MV-4-11 (cell line): ENCODE measurements at places on chromosomes 2 and 18.

DNA sequence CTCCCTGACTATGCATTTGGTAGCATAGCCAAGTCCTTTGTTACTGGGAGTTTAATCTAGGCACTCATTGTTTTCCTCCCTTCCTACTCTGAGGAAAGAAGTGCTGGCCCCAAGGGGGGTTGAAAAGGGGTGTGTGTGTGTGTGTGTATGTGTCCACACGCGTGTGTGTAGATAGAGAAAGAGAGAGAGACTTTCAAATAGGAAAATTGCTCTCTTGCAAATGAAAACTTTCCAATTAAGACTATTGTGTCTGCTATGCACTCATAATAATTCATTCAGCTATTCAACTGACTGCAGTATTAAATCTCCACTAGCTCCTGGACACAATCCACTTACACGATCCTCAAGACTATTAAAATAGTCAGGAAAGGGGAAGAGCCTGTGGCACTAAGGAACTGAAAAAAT lies 92.9 kb upstream of the CSRNP3 start:
- DNase-seq, result no peak

DNA sequence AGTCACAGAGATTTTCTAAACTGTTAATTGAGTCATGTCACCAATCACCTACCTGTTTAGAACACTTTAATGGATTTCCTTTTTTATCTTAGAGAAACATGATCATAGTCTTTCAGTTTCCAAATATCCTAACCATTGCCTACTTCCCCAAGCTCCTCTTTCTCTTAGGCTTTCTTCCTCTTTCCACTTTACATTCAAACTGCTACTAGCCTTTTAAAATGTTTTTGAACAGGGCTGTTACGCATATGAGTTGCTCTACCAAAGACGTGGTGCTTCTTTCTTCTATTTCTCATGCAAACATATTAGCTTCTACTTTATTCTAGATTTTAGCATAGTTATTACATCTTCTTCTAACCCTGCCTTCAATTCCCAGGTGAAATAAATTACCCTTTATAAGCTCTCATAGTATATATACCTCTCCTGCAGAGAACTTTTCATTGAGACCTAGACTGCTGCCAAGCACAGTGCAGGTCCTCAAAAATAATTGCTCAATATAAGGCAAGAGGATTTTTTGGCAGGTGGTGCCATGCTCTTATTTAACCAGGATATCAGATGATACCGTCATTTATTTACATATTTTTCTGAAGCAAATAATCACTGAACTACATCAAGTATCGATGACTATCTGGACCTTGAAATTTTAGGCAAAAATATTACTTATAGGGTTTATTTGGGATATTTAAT lies 937.1 kb downstream of the TSN start:
- peak; percentile 79 for DNase-seq

DNA sequence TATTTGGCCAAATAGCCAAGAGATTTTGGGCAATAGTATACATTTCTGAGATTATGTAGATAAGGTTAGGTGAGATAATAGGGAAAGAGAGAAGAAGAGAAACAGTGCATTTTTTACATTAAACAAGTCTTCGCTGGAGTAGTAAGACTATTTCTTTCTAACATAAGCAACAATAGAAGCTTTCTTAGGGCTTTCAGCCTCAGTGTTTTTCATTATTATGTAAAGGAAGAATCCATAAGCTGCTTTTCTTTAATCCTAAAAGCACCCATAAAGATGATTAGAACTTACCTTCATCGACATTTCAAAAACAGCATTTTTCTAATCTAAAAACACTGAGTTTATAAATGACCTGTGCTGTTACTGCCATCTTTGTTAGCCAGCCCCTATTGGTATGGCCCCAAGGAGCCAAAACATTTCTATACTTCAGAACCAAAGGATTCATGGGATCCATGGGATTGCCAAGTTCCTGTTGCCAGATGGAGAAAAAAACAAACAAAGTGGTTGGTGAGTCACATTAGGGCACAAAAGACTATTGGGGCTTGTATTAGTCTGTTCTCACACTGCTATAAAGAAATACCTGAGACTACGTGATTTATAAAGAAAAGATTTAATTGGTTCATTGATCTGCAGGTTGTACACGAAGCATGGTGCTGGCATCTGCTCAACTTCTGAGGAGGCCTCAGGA lies 88.2 kb downstream of the SCG2 start:
- no peak for DNase-seq

DNA sequence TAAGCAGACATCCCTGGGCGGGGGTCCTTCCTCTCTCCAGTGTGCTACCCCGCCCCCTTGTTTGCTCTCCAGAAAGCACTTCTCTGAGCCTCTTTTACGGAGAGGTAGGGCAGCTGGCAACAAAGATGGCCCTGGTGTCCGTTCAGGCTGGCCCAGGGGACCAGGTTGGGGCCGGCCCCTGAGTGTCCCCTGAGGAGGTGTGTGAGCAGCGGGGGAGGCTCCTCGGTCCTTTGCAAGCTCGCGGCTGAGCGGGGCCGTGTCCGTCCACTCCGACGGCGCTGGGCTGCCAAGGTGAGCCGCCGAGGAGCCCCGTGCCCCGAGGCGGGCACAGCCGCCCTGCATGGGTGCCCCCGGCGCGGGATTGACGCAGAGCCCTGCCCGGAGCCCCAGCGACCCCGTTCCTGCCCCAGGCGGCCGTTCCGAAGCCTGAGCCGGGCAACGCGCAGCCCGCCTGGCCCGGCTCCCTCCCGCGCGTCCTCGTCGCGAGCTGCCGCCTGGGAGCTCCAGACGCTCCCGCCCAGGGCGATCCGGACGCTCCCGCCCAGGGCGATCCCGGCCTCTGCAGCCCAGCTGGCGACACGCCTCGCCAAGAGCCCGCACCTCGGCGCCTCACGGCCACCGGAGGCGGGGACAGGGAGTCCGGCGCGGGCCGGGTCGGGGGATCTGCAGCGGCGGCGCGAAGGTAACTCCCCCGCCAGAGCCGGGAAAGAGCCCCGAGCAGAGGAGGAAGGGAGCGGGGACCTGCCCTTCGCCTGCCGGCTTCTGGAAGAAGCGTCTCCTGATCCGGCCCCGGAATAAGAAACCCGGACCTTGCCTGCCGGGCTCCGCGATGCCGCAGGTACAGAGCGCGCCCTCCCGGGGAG lies at the start of gene PROKR1:
Gene PROKR1 (plus strand): TSS at position 569 of the 863 bp plus-strand sequence. CDS start 2,243 bp downstream, outside the sequence.
- DNase-seq, result no peak

GRCh38 chr2:135664623-135665068 lies 77.0 kb upstream of the UBXN4 start:
- no peak for DNase-seq

GRCh38 chr2:725468-725867 lies 48.3 kb upstream of the TMEM18 start:
- DNase-seq, result peak; percentile 3

GRCh38 chr2:130894326-130894942 lies 57.7 kb downstream of the ARHGEF4 start:
- no peak for DNase-seq

DNA sequence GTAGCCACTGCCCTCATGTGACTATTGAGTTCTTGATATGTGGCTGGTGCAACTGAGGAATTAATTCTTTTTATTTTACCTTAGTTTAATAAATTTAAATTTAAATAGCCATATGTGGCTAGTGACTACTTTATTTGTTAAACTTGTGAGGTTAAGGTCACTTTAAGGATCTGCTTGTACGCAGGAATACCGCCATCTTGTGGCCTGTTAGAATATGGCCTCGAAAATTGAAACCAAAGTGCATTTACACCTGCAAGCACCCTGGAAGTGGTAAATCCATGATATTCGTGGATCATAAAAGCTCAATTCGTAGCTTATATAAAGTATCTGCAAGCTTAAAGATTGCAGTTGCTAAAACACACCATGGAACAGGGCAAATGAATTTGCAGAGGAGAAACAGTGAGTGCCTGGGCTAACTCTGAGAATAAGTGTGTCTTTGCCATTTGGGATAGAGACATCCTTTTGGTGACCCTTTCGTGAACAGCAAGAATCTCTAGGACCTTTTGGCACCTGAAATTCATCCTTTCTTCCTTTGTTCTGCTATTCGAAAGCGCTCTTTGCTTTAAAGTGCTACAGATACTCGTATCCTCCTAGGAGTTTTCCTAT lies 59.9 kb upstream of the REG3A start:
- DNase-seq, result peak; percentile 46

GRCh38 chr2:85862426-85862825 lies 26.4 kb downstream of the ST3GAL5 start:
- DNase-seq, result no peak

- DNase-seq, result no peak
These were observed 158.5 kb downstream of the NCKAP5 start for GRCh38 chr2:133409581-133410285.

DNA sequence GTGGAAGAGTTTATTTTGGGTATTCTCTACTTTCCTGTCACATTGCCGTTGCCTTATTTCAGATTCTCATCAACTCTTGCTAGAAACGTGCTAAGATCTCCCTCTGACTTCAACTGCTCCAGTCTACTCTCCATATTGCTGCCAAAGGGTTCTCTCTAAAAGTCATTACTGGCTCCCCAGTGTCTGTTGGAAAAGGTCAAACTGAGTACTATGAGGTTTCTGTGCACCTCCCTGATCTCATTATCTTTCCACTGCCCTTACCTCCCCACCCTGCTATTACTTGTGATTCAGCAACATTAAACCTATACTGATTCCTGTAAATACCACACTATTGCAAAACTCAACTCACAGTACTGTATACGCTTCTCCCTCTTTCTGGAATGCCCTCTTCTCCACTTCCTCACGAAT lies 1.9 kb upstream of the KRCC1 start:
- DNase-seq, result peak; percentile 16

DNA sequence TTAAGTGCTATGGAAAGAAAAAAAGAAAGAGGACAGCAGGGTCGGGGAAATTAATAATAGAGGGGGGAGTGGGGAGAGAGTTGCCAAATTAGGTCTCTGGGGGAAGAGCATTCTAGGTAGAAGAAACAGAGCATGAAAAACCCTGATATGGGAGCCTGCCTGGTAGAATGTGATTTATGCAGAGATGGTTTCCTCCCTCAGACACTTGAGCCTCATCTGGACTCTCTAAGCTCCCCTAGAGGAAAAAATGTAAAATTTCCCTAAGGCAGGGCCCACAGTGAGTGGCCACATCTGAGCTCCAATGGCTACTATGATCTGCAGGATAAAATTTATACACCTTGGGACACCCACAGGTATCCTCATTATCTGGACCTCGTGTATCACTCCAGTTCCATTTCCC lies 20.6 kb upstream of the EPAS1 start:
- no peak for DNase-seq

- DNase-seq, result peak; percentile 83
These were observed 48.3 kb downstream of the WDFY1 start for GRCh38 chr2:223896833-223897311.

GRCh38 chr2:176493909-176494308 lies 224.7 kb downstream of the MTX2 start:
- DNase-seq, result peak; percentile 59

GRCh38 chr18:36315736-36316135 lies 18.2 kb downstream of the FHOD3 start:
- no peak for DNase-seq

- no peak for DNase-seq
These were observed 129.4 kb downstream of the MCFD2 start for GRCh38 chr2:46786228-46786627.
